ENCODE measurements at places on chromosomes 4 and X.
A peak's percentile ranks its signal among the peaks of the same experiment; 100 is the strongest.

GRCh38 chrX:31670245-31670644 is 598.4 kb upstream of the FTHL17 start:
- DNase-seq, result no peak

GRCh38 chr4:109912706-109913595 is at the start of gene EGF:
Gene EGF, plus strand, starts transcription at chr4:109912883. Its CDS starts 453 bp downstream, at chr4:109913336.
- DNase-seq, result no peak

GRCh38 chr4:168797738-168798375 is 212.2 kb downstream of the CBR4 start:
- no peak for DNase-seq

- DNase-seq, result peak; percentile 0
These were observed 34.9 kb downstream of the SYTL5 start for GRCh38 chrX:38041237-38041636.

- no peak for DNase-seq
These were observed 517.4 kb downstream of the FAT4 start for GRCh38 chr4:125832161-125832560.

GRCh38 chrX:148661035-148661434 is 160.6 kb downstream of the AFF2 start:
- DNase-seq, result no peak

- DNase-seq, result no peak
These were observed 5.7 kb downstream of the TCEAL3 start for GRCh38 chrX:103613362-103613890.

DNA sequence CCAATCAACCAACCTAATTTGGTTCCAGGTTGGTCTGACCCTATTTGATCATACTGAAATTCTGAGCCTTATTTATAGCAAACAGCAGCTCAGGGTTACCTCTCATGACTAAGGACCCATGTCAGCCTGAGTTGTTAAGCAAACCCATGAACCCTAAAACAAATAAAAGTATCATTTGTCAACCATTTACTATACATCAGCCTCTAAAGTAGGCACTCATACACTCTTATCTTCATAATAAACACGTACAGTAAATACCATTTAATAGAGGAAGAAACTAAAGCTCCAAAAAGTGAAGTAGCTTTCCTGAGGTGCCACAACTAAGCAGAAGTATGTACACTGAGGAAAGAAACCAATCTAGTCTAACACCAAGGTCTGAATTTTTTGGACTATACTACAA is 25.2 kb downstream of the MANBA start:
- DNase-seq, result peak; percentile 21

GRCh38 chrX:2652106-2652505 is 39.0 kb upstream of the CD99 start:
- no peak for DNase-seq

GRCh38 chr4:99893839-99894160 is 427 bp downstream of the LAMTOR3 start:
- DNase-seq, result no peak

DNA sequence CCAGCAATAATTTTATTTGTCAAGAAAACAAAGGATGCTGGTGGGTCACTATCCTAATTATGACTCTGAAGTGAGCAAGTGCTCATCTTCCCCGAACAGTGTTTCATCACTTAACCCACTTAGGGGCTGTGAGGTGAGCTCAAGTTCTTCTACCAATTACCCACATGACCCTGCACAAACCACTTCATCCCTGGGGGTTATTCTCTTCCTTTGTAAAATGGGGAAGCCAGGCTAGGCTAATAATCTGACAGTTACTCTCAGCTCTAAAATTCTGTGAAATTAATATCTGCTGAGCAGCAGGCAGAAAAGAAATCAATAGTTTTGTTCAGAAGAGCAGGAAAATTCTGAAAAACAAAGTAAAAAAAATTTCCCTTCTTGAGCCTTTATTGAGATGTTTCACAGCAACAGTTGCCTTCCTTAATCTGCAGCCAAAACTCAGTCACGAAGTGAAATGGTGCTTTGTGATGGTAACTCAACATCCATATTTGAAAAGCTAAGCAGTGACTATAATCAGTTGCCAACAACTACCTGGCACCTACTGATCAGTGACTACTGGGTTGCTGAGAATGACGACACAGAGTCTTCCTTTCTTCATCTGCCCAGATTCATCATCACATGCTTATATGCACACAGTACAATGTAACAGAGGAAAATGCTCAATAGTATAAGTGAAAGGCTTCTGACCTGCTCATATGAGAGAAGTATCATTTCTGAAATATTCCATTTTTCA is 24.1 kb downstream of the ATP8A1 start:
- no peak for DNase-seq

- no peak for DNase-seq
These were observed 11.8 kb upstream of the KLHL8 start for GRCh38 chr4:87232216-87232615.

GRCh38 chrX:43141885-43142284 is 363.9 kb upstream of the PPP1R2C start:
- no peak for DNase-seq

- no peak for DNase-seq
These were observed 73.9 kb downstream of the LUZP4 start for GRCh38 chrX:115363372-115363771.

GRCh38 chrX:15373976-15374375 is 10.2 kb downstream of the VEGFD start:
- no peak for DNase-seq

DNA sequence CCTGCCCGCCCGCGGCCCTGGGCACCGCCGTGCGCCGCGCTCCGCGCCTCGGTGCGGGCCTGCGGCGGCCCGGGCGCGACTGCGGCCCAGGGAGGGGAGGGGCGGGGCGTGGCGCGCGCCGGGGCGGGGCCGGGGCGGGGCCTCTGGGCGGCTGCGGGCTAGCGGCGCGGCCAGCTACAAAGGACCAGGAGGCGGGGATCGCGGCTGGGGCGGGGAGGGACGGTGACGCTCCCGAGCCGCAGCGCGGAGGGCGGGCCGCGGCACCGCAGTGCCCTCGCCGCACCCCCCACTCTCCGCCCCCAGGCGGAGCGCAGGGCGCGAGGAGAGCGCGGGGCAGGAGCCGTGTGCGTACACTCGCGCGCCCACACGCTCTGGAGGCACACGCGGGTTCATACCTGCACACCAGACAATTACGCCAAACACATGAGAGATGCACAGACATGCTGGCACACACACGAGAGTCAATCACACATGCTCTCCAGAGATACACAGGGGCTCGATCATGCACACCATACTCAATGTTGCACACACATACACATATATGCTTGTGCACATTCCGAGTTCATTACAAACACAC is at the start of gene CRMP1:
Gene CRMP1 (minus strand): TSS at position 83 of the 577 bp plus-strand sequence. CDS start 117 bp downstream, outside the sequence.
- DNase-seq, result no peak

DNA sequence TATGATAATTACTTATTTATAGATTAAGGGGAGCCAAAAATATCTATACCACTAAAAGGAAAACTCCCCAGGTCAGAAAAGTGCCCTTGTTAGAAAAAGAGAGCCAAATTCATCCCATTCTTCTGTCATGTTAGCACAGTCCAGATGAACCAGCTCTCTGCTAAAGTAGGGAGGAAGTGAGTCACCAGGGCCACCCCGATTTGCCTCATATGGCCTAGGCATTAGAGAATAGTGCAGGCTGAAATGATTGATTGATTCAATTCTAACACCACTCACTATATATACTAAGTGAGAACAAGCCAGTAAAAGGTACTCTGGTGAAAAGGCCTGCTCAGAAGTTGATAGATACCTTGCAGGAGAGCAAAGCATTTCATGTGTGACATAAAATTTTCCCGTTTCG is 94.5 kb downstream of the SRPX start:
- no peak for DNase-seq

- DNase-seq, result peak; percentile 12
These were observed 12.6 kb downstream of the RUFY3 start for GRCh38 chr4:70734168-70734954.

GRCh38 chrX:54659547-54659946 is 129.5 kb downstream of the GNL3L start:
- no peak for DNase-seq

- DNase-seq, result no peak
These were observed 10.6 kb upstream of the GPR174 start for GRCh38 chrX:79133904-79134303.

- DNase-seq, result no peak
These were observed 134.8 kb upstream of the LDB2 start for GRCh38 chr4:17033025-17033767.

DNA sequence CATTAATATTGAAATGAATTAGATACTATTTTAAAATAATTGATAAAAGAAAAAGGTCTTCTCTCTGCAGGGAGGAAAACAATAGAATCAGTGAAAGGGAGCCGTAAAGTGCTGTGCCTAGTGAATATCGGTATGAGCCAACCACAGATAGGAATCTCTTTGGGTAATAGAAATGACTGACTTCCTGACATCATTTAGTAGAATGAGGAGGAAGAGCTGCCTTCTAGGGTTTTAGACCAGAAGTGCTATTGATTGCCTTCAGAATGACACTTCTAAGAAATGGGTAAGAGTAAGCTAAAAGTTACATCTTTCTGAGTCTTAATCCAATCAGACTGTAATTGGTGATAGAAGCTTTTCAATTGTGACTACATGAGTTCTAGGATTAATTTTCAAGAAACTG is 134.0 kb upstream of the MAP9 start:
- no peak for DNase-seq

DNA sequence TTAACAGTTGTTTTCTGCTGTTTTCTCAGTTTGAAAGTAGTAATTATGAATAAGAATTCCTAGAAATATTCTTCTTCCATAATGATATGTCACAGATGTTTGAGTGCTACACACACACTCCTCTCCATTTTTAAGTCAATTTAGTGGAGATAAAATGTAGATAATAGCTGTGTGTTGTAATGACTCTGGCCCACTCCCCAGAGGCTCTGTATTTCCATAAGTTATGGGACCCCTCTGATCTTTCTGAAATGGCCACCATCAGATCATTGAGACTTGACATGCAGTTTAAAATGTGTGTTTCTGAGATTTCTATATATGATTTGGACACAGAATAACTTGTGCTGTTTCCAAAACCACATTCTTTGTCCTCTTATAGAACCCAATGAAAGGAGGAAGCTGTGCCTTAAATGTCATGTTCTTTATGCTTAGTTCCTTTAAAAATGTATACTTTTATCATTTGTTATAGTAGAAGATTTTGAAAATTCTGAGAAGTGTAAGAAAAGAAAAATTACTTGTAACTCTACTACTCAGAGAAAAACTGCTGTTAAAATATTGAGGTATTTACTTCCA is 46.4 kb downstream of the GAB1 start:
- no peak for DNase-seq

DNA sequence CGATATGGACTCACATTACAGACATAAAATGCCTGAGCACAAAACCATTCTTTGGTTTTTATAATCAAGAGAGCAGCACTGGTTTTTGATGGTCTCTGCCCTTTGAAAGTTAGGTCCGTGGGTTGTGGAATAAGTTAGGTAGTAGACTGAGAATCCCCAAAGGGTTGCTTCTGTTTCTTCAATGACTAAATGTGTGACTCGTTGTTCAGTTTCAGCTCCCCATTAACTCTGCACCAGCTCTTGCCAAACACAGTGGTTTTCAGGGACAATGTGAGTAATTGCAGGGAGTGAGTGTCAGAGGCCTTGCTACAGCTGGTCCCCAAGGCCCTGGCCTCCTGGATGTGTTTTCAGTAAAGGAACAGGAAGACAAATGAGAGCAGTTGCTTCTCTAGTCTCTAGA is 24.8 kb downstream of the SMIM20 start:
- no peak for DNase-seq

DNA sequence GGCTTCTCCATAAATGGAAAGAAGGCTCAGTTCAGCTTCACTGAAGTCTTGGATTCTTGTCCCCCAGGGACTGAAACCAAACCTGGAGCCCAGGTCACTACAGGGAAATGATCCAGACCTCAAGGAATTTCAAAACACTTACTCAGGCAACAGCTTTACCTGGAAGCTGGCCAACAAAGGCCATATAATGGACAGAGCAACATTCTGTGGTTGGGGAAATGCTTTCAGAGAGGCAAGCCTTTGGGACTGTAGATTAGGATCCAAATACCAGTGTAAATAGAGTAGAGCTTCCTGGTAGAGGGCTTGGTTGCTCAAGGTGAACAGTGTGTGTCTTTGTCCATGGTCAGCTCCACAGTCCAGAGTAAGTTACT is 57.0 kb upstream of the PROM1 start:
- peak; percentile 99 for DNase-seq

GRCh38 chr4:151576627-151577026 is 167.7 kb downstream of the FHIP1A start:
- DNase-seq, result no peak

GRCh38 chr4:15188605-15189539 is 186.6 kb downstream of the CPEB2 start:
- no peak for DNase-seq

DNA sequence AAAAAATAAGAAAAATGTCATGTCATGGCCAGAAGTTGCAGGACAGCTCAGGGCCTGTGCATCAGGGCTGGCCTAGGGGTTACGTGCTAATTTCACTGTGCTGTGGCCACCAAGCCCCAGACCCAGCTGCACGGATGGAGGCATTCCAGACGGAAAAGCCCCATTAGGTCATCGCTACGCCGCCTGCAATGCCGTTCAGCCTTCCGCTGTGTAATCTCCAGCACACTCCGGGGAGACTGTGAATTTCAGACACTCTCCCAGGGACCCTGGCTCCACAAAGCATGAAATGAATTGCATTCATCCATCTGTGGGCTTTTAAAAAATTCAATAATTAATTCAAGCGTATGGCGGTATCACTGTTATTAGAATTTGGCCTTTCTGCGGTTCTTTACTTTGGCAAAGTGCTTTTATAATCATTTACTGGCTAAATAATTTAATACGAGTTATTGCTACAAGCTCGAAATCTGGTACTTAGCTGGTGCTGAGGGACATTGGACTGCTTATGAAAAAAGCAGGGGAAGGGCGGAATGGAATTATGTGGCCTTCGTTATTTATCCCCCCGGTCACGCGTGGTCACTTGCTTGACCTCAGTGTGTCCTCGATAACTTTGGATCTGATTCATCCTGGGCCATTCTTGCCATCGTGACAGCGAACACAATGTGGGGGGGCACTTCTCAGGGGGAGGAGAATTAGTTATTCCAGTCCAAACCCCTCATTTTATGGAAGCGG is 9.0 kb upstream of the NSG1 start:
- DNase-seq, result no peak

- DNase-seq, result no peak
These were observed 56.3 kb upstream of the LCORL start for GRCh38 chr4:18077808-18078207.

DNA sequence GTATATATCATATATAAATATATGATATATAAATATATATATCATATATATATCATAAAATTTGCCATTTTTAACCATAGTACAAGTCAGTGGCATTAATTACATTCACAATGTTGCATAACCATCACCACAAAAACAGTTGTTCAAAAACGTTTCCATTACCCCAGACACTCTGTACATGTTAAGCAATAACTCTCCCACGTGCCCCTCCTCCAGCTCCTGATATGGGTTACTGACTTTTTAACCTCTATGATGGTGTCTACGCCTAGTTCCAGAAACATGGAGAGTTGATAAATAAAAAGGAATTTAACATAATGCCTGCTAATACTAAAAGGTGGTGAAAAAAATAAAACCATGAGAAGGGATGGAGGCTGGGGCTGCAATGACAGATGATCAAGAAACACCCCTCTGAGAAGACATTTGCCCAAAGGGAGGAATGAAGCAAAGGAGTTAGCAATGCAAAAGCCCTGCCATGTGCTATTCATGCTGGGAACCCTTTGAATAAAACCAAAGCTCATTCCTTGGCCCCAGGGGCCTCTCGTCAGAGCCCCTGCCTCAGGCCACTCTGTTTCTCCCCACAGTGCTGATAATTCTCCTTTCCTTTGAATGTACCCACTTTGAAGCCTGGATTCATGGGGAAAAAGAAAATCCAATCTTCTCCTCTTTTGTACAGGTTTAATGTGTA is 144.3 kb downstream of the NWD2 start:
- no peak for DNase-seq
